HCT116 (cell line): ENCODE measurements at places on chromosomes 6 and 20. TPM values are rescaled to one million over a fixed set of nuclear protein-coding genes. Genes with fewer than 3 reads are reported as not detected.

Gene GTSF1L
- total RNA-seq = not detected

Gene MYCT1
- total RNA-seq = not detected

DNA sequence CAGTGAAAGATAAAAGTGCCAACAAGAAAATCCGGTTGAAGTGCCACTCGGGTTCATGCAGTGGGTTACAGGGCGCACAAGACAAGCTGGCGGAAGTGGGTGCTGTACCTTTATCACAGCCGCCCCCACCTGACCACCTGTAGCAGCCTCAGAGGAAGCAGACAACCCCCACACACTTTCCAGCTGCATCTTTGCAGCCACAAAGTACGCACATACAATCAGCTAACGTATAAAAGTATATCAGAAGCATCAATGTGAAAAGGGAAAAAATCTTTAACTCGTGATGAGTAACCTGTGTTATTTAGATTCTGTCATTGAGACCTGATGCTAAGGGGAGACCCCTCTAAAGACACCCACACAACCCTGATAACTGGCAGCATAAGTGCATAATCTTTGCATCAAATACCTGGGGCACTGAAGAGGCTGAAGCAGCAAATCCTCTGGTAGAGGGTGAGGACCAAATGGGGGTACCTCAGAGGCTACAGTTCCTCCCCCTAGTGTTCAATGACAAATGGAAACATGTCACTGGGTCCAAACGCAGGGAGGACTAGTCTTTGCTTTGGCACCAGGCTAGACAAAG lies 22.1 kb downstream of the BACH2 start:
- DNase-seq = no peak

- DNase-seq = no peak
Observed at GRCh38 chr6:66675906-66676305, 968.9 kb upstream of the EYS start.

DNA sequence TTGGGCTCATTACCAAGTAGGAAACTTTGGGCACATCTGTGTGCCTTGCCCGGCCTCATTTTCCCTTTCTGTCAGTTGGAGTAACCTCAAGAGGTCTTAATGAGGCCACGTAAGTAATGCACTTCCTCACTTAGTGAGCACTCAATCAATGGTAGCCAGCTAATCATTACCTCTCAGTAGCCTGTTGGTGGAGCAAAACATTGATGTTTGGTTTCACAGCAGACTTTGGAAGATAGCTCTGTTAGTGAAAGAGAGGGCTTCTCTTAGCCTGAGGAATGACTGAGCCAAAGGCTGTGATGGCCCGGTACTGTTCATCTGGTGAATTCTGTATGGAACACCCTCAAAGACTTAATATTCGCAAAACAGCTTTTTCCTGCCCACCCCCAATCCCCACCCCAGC lies 55.9 kb upstream of the ID4 start:
- DNase-seq = no peak

DNA sequence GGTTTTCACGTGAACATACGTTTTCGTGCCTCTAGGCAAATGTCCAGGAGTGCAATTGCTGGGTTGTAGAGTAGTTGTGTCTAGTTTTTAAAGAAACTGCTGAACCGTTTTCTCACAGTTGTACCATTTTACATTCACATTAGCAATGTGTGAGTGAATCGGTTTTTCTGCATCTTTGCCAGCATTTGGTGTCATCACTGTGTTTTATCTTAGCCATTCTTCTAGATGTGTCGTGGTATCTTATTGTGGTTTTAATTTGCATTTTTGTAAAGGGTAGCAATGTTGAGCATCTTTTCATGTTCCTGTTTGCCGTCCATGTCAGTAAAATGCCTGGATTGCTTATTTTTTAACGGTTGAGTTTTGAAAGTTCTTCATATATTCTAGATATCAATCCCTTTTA lies 10.2 kb downstream of the DOK5 start:
- no peak for DNase-seq

- no peak for DNase-seq
Observed at GRCh38 chr6:74689601-74690000, 516.3 kb downstream of the COL12A1 start.
